ENCODE measurements at places on chromosomes 13 and 19.
A peak's percentile ranks its signal among the peaks of the same experiment; 100 is the strongest.

- no peak for DNase-seq
Measured at GRCh38 chr13:113762075-113762474, 3.0 kb downstream of the TMEM255B start.

DNA sequence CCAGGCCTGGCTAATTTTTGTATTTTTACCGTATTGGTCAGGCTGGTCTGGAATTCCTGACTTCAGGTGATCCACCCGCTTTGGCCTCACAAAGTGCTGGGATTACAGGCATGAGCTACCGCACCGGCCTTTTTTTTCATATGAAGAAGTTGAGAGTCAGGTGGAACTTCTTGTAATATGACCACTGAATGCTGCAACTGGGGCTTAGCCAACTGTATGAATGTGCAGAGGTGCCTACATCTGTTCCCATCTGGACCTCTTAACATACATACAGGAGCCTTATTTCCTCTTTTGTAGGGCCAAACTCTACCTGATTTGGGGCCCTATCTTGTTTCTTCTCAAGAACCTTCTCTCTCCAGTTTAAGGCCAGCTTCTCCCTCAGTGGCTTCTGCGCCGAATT, 11.9 kb upstream of the GGACT start:
- no peak for DNase-seq

GRCh38 chr13:32639502-32640105, 53.4 kb downstream of the PDS5B start:
- DNase-seq, result no peak

GRCh38 chr13:98413796-98414195, 163.1 kb downstream of the STK24 start:
- DNase-seq, result no peak

DNA sequence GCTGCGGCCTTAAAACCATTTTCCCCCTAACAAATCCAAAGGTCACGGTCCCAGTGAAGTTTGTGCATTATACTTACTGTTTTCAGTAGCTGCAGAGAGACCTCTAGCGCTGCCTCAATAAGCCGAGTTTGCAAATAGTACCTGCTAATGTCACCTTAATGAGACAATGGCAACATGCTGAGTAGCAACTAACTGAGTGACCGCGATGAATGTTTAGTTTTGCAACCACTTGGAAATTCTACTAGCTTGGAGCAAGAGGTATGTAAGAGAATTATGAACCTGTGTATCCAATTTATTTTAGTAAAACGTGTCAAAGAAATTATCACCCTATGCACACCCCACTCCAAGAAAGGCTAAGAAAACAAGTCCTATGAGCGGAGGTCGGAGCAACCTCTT, 1.2 kb downstream of the KPNA3 start:
- no peak for DNase-seq

GRCh38 chr19:19404879-19405860, at the start of gene GATAD2A:
GATAD2A (plus strand) TSS chr19:19405675; CDS start chr19:19465346, 59,671 bp downstream.
- peak; percentile 85 for DNase-seq

DNA sequence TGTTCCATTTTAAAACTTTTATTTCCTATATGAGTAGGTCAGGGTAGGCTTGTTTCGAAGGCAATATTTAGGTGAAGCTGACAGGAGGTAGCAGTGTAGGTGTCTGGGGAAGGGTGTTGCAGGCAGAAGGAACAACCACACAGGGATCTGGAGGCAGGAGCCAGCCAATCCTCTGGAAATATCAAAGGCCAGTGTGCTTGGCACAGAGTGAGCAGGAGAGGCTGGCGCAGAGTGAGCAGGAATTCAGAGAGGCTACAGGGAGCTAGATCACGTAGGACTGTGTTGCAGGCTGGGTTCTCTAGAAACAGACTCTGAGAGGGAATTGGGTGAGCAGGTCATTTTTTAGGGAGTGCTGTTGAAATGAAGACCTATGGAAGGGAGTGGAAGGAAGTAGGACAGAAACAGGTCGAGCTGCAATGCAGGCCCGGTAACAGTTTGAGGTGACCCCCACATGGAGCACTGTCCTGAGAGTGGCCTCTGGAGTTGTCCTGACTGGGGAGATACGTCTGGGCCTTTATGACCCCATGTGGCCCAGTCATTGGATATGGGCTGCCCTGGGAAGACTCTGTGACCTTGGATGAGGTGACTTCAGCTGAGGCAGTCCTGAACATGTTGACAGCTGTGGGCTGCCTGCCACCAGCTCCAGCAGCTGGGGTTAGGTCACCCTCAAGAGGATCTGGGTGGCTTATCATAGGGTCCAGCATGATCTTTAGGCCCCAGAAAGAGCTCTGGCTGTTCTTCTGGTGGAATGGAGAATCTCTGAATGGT, 51.7 kb downstream of the ERCC5 start:
- no peak for DNase-seq

GRCh38 chr19:31289976-31290375, 59.3 kb downstream of the TSHZ3 start:
- DNase-seq, result no peak

DNA sequence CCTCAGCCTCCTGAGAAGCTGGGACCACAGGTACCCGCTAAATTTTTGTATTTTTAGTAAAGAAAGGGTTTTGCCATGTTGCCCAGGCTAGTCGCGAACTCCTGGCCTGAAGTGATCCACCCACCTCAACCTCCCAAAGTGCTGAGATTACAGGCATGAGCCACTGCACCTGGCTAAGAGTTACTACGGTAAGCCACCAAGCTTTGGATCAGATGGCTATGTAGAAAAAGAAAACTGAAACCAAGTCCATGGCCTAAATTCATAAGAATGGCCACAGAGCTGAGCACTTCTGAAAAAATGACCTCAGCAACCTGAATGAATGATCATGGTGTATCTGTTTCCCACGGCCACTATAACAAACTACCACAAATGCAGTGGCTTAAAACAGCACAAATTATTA, 9.4 kb downstream of the OPA3 start:
- no peak for DNase-seq

DNA sequence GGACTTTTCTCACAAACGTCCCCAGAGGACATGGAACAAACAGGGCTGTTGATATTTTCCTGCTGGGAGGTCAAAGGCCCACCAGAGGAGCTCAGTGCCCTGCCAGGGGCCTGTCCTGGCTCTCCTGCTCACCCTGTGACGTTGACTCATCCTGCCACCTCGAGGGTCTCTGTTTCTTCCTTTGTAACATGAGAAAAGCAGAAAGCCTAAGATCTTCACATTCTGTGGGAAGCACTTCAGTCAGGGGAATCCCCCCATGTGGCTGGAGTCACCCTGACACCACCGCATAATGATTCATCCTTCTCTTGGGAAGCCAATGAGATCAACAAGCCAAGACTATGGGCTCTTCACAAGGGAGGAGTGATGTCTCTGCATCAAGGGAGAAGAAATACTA, 147.9 kb downstream of the KATNAL1 start:
- no peak for DNase-seq

DNA sequence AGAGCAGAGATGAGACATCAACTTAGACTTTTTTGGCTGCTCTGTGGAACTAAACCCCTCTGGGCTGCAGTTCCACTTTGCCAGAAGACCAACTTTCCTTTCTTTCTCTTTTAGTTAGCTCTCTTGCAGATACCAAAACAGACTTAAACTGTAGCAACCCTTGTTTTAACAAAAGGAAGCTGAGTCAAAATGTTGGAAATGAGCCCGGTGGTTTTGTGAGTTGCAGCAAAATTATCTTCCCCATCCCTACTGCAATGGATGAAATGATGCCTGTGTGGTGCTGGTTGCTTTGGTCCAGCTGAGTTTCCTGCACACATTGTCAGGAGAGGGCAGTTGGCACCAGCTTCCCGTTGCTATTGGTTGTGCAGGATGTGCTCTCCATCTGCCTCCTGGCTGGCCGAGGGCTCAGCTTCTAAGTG, 115.3 kb downstream of the LRCH1 start:
- DNase-seq, result no peak

- no peak for DNase-seq
Measured at GRCh38 chr19:3515891-3516422, 9.8 kb downstream of the FZR1 start.

DNA sequence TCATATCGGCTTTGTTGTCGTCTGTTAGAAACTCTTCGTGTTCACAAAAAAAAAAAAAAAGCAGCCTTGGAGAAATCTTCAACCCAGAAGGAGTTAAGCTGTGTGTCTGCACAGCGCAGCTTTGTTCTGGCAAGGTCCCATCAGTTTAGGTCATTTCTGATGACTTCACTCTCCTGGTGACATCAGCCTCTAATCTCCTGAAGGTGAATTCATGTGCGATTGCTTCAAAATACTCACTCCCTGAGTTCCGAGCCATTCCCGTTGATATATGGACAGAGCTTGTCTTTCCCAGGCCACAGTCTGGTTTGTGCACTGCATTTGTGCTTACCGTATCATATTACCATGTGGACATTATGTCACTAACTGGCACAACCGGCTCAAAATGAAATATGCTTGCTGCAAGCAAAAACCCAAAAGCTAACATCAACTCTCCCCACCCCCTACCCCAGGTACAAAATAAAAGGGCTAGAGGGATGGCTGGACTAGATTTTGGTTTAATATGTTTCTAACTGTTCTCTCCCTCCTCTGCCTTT, 342.4 kb downstream of the KCNRG start:
- DNase-seq, result no peak

DNA sequence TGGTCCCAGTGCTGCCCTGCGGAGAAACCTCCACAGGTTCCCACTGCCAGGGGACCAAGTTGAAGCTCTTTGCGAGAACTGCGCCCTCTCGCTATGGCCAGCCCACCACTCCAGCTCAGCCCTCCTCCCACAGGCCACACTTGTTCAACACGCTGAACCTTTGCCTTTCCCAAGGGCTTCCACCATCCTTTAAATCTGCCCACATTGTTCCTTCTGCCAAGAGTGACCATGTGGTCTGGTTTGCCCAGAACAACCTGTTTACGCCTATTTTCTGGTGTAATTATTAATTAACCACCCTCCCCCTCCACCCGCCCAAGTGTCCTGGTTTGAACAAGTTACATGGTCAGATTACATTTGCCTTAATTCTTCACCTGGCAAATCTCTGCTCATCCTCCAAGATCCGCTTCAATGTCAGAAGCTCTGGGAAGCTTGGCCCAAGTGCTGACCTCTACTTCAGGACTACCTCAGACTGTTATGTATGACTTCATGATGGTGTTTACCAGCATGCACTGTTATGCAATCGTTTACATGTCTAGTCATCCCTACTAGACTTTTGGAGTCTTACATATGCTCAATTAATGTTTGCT, 12.0 kb upstream of the USP12 start:
- DNase-seq, result no peak

DNA sequence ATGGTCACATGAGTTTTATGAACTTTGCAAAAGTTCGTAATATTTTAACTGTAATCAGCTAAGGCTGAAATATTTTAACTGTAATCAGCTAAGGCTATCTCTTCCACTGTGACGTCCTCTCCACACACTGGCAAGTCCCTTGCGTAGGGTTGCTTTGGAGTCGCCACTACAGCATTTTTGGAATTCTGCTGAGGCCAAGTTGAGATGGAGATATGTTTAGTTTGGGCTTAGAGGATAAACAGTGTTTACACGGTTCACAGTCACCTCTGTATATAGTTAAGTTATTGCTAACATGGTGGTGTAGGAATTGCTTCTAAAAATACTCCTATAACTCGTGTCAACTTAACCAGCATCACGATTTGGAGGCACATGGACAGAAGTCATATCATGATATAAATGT, 143.6 kb upstream of the SERP2 start:
- no peak for DNase-seq

DNA sequence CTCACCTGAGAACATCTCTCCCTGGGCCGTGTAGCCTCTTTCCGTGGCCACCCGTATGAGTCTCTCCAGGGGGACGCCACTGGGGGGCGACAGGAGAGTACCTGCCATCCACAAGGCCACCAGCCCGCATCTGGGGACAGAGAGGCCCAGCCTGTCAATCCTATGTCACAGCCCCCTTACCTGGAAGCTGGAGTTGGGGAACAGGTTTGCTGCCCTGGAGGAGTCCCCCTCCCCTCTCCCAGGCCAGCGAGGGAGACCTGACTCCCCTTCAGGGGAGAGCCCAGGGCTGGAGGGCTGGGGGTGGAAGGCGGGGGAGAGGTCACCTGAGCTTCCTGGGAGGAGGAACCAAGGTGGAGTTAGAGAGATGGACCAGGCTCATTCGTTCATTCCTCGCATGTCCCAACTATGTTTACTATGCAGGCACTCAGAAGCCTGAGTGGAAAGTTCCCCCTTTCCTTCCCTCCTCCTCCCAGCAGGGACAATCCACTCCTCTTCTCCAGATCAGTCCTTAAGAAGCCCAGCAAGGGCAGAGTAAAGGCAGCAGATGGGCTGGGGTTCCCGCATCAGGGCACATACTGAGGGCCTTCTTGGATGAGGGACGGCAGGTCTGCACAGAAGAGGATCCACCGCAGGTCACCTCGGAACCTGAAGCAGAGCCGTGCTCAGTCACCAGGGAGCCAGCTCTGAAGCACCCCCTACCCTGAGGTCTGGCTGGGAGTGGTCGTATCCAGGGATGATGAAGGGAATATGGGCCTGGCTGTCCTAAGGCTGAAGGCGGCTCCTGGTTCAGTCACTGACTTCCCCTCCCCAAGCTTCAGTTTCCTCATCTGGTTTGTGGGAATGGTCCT, 5.5 kb downstream of the ACTMAP start:
- DNase-seq, result no peak

GRCh38 chr13:78655007-78655406, 3.9 kb downstream of the OBI1 start:
- no peak for DNase-seq

- no peak for DNase-seq
Measured at GRCh38 chr19:27733551-27734266, 1479.2 kb downstream of the UQCRFS1 start.

- no peak for DNase-seq
Measured at GRCh38 chr19:5397804-5398692, 57.2 kb upstream of the ZNRF4 start.

DNA sequence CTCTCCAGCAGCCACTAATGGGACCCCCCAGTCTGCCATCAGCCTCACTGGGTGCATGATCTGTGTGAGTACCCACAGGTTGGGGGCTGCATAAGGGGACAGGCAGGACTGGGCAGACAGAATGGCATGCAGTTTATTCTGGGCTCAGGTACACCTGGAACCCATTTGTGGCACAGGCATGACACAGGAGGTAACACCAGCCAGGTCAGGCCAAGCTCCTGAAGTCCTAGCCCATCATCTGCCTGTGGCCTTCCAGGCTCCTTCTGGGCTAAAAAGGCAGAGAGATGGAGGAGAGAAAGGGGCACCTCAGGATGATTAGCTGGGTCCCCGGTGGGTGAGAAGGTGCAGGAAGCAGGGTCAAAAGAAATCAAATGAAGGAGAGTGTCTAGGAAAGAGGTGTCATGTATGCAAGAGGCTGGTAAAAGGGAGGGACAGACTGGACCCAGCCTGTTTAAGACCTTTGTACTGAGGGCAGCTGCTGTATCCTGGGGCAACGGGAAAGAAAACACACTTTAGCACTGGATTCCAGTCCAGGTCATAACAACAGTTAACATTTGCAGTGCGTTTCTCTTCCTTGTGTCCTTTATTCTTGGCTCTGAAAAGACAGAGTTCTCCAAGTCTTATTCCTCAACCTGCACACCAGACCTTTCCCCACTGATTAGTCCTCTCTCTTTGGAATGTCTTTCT, 20.2 kb upstream of the DGKH start:
- DNase-seq, result no peak

DNA sequence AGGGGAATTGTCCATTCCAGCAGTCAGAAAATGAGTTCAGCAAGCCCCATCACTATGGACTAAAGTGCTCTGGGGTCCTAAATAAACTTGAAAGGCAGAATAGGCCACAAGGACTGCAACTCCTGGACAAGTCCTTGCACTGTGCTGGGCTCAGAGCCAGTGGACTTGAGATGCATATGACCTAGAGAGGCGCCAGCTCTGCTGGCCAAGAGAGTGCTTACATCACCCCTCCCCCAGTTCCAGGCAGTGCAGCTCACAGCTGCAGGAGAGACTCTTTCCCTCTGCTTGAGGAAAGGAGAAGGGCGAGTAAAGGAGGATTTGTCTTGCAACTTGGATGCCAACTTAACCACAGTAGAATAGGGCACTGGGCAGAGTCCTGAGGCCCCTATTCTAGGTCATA, 109.5 kb upstream of the WASF3 start:
- no peak for DNase-seq

Measured in stimulated activated CD4-positive, alpha-beta T cell treated with anti-CD3 and anti-CD28 coated beads, Interleukin-1b, Interleukin-23, amount 100 ng/mL, for 1 hour (primary cell).